ENCODE measurements at places on chromosomes 1 and 21.

DNA sequence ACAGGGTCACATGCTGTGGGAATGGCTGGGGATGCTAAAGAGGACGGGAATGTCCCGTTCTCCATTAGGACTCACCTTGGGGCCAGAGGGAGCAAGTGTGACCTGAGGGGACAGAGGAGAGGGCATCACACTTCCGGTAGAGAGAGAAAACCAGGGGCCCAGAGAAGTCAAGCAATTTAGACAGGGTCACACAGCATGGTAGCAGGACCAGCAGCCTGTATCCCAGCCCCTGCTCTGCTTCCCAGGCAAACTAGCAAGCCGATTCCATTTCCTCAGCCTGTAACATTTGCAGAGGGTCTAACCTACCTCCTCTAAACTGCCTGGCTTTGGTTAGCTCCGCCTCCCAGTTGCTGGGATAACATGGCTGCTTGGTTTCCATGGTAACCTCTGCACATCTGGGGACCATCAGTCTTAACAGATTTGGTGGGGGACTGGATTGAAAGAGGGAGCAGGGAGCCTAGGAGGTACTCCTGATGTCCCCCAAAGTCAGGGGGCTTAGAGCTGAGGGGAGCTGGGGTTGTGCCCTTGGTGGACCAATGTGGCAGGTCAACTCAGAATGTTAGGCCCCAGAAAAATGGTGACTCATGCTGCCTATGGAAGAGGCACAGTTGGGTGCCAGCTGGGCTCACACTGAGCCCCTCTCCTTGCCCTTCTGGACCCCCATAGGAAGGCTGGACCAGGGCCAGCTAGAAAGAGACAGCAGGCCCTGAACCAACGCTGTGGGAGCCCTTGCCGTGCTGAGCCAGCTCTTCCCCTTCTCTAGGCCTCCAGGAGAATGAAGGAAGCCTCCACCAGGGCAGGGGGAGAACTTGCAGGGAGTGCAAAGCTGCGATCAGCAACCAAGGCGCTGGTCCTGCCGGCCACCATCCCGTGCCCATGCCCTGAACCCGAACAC lies 9.5 kb downstream of the COL16A1 start:
- no peak overlapping the region for H3K4me3 ChIP-seq
- peaks cover 4% of the 10 kb centered on the region for H3K4me1 ChIP-seq
- H3K27ac ChIP-seq = no peak overlapping the region
- no peaks in the 10 kb centered on the region for H3K27me3 ChIP-seq
- DNase-seq = no peak

GRCh38 chr1:115084902-115085511 lies 4.3 kb downstream of the TSPAN2 start:
- H3K27me3 ChIP-seq = no peaks in the 10 kb centered on the region
- no peak overlapping the region for H3K4me3 ChIP-seq
- H3K4me1 ChIP-seq = no peaks in the 10 kb centered on the region
- DNase-seq = no peak
- H3K27ac ChIP-seq = peak overlapping the region; percentile 6

DNA sequence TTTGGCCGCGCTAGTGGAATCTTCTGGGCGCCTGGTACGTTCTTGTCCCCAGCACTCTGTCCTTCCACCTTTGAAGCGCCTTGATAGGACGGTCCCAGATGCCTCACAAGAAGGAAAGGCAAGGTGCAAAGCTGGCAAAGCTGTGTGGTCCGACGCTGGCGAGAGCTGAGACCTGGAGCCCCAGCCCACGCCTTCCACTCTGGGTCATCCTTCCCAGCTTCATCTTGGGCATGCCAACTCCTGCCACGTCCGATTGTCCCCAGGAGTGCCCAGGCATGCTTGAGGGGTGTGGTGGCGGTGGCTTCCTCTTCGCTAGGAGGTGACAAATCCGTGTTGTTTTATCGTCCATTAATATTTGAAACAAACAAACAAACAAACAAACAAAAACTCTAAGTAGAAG lies 123.9 kb upstream of the DPYD start:
- peaks cover 49% of the 10 kb centered on the region for H3K27me3 ChIP-seq
- no peaks in the 10 kb centered on the region for H3K36me3 ChIP-seq
- DNase-seq = no peak
- H3K4me1 ChIP-seq = peaks cover 3% of the 10 kb centered on the region

GRCh38 chr1:15004396-15004795 lies 149.2 kb upstream of the TMEM51 start:
- no peaks in the 10 kb centered on the region for H3K27me3 ChIP-seq
- H3K27ac ChIP-seq = no peak overlapping the region
- no peak for DNase-seq
- H3K4me3 ChIP-seq = no peak overlapping the region

DNA sequence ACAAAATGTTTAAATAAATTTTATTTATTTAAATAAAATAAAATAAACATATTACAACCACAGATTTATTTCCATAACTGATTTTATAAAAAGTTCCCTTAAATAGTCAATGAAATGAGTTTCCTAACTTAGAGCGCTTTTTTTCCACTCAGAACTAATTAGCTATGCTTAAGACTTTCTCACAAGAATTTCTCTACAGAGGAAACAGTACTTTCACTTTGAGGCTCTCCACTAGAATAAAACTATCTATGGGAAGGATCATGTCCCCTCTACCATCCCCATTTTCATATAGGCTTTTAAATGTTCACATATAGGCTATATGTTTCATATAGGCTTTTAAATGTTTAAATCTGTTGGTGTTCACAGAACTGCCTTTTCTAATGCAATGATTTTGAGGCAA lies 40.0 kb upstream of the DPH5 start:
- no peaks in the 10 kb centered on the region for H3K4me1 ChIP-seq
- no peak for DNase-seq
- H3K4me3 ChIP-seq = no peak overlapping the region
- no peaks in the 10 kb centered on the region for H3K36me3 ChIP-seq

DNA sequence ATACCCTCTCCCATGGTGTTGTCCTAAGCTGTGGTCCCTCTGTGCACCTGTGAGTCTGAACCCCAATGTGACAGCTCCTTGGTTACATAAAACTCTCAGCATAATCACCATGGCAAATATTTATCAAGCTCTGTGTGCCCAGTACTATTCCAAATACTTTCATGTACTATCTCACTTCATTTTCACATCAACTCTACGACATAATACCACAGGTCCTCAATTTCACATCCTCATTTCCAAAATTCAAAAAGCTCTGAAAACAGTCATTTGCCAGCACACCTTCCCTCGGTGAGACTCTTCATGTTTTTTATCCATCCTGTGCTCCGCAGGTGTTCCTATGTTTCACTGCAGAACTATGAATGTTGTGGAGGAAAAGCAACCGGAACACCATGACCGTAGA lies 12.4 kb upstream of the CREG1 start:
- no peak overlapping the region for H3K27ac ChIP-seq
- H3K4me1 ChIP-seq = no peaks in the 10 kb centered on the region
- no peak for DNase-seq
